Natural killer cell treated with Interleukin-12 subunit alpha and Interleukin-12 subunit beta and Interleukin-15 and Interleukin-18, amount 100 ng/mL, for 72 hours (primary cell): ENCODE measurements at places on chromosomes 6 and 20.

GRCh38 chr20:45028424-45029136 is 62.3 kb downstream of the STK4 start:
- peak overlapping the region; percentile 65 for H3K4me3 ChIP-seq
- H3K36me3 ChIP-seq, result peaks cover 39% of the 10 kb centered on the region
- peak overlapping the region; percentile 81 for H3K27ac ChIP-seq
- DNase-seq, result no peak
- H3K27me3 ChIP-seq, result no peaks in the 10 kb centered on the region

DNA sequence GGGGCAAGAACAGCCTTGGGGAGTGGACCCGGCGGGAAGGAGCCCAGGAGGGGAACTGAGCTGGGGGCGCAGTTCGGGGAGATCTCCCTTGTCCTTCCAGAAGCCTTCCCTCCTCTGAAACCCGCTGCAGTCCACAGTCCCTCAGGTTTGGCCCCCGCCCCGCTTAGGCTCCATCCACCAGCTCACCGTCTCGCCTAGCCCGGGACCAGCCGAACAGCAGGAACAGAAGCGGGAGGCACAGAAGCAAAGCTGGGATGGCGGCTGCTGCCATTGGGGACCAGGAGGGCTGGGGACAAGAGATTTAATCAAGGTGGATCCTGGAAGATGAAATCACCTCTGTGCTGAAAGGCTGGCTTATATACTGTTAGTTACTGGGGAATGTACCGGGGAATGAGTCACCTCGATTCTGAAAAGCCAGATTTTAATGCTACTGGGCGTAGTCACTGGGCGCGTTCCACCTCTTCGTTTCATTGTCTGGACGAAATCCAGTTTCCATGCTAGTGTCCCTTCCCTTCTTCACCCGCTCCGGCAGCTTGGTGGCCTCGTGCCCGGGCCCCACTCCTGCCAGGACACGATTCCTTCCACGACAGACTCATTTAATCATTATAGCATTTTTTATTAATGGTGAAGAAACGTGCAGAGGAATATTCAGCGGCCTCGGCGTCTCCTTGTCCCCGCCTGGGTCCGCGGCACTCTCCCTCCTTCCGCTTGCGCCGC is at the start of gene RAET1L:
Gene RAET1L, minus strand, starts transcription at position 332 of the 717 bp plus-strand sequence. Its CDS starts 61 bp downstream, at position 271.
- H3K27me3 ChIP-seq, result peaks cover 48% of the 10 kb centered on the region
- no peak for DNase-seq
- H3K36me3 ChIP-seq, result no peaks in the 10 kb centered on the region
- H3K4me1 ChIP-seq, result peaks cover 9% of the 10 kb centered on the region
- no peak within 1 kb of the TSS for H3K27ac ChIP-seq

- peaks cover 21% of the 10 kb centered on the region for H3K4me1 ChIP-seq
- no peak overlapping the region for H3K27ac ChIP-seq
- peak overlapping the region; percentile 24 for H3K4me3 ChIP-seq
- DNase-seq, result no peak
These were observed 280.6 kb downstream of the SLC35F1 start for GRCh38 chr6:118187568-118188164.

DNA sequence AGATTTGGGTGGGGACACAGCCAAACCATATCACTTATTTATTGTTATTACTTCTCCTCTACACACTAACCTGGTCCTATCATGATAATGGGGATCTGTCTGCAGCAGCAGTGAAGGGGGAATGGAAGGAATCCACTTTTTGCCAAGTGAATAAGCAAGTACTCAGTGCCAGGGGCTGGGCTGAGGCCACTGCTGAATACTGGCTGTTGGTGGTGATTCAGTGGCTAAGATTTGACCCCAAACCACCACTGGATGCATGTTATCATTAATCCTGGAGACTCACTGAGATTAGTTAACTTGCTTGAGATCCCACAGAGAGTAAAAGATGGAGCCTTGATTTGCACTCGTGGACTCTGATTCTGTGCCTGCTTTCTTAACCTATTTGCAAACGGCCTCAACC is 127.7 kb downstream of the TSHZ2 start:
- no peaks in the 10 kb centered on the region for H3K36me3 ChIP-seq
- no peak overlapping the region for H3K4me3 ChIP-seq
- DNase-seq, result no peak
- no peak overlapping the region for H3K27ac ChIP-seq

GRCh38 chr20:22942742-22943141 is 92.4 kb upstream of the SSTR4 start:
- no peak for DNase-seq
- peaks cover 19% of the 10 kb centered on the region for H3K27me3 ChIP-seq
- H3K4me3 ChIP-seq, result no peak overlapping the region
- H3K4me1 ChIP-seq, result no peaks in the 10 kb centered on the region

DNA sequence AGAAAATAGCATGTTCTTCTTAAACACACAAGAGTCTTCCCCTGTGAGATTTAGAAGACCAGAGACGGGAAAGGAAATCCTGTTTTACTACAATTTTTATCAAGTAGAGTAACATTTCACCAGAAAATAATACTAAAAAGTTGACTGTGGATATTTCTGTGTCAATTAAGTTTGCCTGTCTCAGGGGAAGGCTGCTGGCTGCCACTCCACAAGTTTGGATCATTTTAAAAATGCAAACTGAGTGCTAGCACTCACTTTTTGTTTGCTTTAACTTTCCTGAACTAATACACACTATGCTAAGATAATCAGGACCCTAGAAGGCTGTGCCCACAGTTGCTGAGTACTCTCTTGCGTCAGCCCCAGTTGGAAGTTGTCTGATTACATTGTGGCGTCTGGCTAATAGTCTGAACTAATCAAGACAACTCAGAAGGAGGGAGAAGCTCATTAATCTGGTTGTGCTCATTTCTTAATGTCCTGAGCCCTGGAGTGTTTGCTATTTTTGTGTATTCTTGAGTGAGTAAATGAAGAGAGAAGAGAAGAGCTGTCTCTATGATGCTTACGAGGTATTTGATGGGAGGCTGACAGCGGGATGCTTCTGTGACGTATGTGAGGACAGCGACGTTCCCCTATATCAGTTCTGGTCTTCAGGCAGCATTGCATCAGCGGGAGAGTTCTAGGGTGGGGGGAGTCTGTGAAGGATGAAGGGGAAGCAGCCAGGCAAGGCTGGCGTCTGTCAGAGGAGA is 664.2 kb downstream of the QKI start:
- H3K27ac ChIP-seq, result no peak overlapping the region
- H3K4me1 ChIP-seq, result peaks cover 14% of the 10 kb centered on the region
- no peak overlapping the region for H3K4me3 ChIP-seq
- no peak for DNase-seq
- peaks cover 9% of the 10 kb centered on the region for H3K27me3 ChIP-seq
- no peaks in the 10 kb centered on the region for H3K36me3 ChIP-seq

DNA sequence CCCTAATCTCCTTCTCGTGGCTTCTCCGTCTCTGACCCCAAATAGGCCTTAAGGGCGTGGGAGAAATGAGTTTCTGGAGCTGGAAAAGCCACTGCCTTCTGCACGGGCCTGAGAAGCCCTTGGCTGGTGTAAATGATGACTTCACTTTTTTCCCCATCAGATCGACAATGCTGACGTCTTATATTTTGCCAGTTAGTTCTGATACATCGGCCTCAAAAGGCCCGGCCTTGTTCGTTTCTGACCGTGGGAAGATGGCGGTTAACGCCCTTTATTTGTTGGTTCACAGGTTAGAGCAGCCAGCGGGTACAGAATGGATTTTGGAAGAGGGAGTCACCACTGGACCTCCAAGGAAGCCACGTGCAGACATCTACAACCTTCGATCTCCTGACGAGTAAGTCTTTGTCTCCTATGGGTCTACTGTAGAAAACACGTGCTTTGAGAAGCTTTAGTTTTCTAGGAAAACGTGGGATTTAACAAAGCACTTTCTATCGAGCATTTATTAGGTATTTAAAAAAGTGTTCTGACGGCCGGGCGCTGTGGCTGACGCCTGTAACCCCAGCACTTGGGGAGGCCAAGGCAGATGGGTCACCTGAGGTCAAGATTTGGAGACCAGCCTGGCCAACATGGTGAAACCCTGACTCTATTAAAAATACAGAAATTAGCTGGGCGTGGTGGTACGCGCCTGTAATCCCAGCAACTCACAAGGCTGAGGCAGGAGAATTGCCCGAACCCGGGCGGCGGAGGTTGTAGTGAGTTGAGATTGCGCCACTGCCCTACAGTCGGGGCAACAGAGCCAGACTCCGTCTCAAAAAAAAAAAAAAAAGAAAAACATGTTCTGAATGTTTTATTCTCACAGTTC is 1.2 kb upstream of the ZNFX1 start:
- no peak for DNase-seq
- no peaks in the 10 kb centered on the region for H3K27me3 ChIP-seq
- H3K4me3 ChIP-seq, result peak overlapping the region; percentile 99
- H3K36me3 ChIP-seq, result peaks cover 83% of the 10 kb centered on the region

DNA sequence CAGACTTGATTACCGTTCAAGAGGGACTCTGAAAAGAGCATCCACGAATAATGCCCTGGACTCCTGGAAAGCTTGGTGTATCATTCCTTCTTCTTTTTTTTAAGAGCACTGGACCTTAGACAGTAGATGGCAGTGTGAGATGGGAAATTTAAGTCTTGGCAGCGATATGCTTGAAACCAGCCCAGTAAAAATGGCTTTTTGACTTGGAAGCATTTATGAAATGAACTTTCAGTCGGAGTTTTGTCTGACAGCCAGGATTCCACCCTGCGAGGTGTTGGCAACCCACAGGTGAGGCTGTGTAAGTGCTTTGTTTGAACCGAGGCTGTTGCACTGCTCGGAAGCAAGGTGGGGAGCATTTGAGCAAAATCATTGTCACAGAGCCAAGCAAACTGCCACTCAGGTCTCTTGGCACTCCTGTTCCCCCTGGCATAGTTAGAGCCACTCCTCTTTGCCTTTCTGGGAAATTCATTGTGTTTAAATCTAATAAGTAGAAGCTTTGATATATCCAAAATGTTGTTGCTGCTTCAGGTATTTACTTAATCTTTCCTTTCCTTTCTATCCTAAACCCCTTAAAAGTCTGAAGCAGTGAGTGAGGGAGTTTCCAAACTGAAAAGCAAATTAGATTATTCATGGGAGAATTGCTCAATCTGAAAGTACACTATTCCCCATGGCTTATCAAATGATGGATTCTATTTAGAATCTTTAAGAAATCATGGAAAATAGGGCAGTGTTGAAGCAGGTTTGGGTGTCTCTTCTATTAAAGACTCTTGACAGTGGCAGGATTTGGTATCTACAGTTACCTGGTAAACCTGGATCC is 272.8 kb upstream of the SLC35B3 start:
- no peak overlapping the region for H3K27ac ChIP-seq
- no peak overlapping the region for H3K4me3 ChIP-seq
- DNase-seq, result no peak
- no peaks in the 10 kb centered on the region for H3K36me3 ChIP-seq
- no peaks in the 10 kb centered on the region for H3K4me1 ChIP-seq

GRCh38 chr20:34553366-34553867 is 5.1 kb upstream of the MAP1LC3A start:
- no peaks in the 10 kb centered on the region for H3K36me3 ChIP-seq
- DNase-seq, result no peak
- H3K27me3 ChIP-seq, result no peaks in the 10 kb centered on the region
- peaks cover 14% of the 10 kb centered on the region for H3K4me1 ChIP-seq
- H3K27ac ChIP-seq, result no peak overlapping the region
- H3K4me3 ChIP-seq, result no peak overlapping the region

GRCh38 chr20:64090165-64090564 is 6.0 kb upstream of the LKAAEAR1 start:
- H3K27ac ChIP-seq, result no peak overlapping the region
- peaks cover 9% of the 10 kb centered on the region for H3K27me3 ChIP-seq
- H3K36me3 ChIP-seq, result no peaks in the 10 kb centered on the region
- no peak overlapping the region for H3K4me3 ChIP-seq

DNA sequence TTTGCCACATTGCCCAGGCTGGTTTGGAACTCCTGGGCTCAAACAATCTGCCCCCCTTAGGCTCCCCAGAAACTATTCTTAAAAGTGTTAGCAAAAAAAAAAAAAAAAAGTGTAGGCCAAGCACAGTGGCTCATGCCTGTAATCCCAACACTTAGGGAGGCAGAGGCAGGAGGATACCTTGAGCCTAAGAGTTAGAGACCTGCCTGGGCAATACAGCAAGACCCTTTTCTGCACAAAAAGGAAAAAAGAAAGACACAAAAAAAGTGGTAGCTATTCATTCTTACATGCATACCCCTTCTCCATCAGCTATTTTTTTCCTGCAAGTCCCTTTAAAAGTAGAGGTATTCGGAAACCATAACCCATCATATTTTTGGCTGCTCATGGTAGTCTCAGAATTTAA is 3.2 kb upstream of the SRPK1 start:
- peaks cover 3% of the 10 kb centered on the region for H3K27me3 ChIP-seq
- no peak overlapping the region for H3K27ac ChIP-seq
- H3K4me1 ChIP-seq, result peaks cover 27% of the 10 kb centered on the region
- H3K36me3 ChIP-seq, result peaks cover 6% of the 10 kb centered on the region
- DNase-seq, result no peak
- no peak overlapping the region for H3K4me3 ChIP-seq

GRCh38 chr20:41038878-41039404 is 10.3 kb downstream of the TOP1 start:
- no peaks in the 10 kb centered on the region for H3K27me3 ChIP-seq
- peaks cover 4% of the 10 kb centered on the region for H3K36me3 ChIP-seq
- H3K27ac ChIP-seq, result no peak overlapping the region
- no peak overlapping the region for H3K4me3 ChIP-seq
- no peak for DNase-seq

DNA sequence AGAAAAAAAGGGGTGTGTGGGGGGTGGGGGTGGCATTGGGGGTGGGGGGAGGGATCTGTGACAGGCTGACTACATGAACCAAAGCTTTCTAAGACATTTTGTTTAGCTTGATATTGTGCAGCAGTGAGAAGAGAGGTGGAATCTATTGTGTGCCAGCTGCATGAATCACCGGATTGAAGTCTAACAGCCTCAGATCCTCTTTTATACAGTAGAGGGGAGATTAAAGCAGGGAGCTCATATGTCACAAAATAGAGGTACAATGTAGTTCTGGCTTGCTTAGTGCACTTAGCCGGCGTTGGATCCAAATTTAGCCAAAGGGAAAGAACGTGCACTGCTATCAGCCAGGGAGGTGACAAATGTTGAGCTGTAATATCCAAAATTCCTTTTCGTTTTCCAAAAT is 404.2 kb upstream of the CITED2 start:
- DNase-seq, result no peak
- H3K36me3 ChIP-seq, result no peaks in the 10 kb centered on the region
- H3K4me1 ChIP-seq, result no peaks in the 10 kb centered on the region
- H3K4me3 ChIP-seq, result no peak overlapping the region
- no peak overlapping the region for H3K27ac ChIP-seq
- H3K27me3 ChIP-seq, result peaks cover 21% of the 10 kb centered on the region

DNA sequence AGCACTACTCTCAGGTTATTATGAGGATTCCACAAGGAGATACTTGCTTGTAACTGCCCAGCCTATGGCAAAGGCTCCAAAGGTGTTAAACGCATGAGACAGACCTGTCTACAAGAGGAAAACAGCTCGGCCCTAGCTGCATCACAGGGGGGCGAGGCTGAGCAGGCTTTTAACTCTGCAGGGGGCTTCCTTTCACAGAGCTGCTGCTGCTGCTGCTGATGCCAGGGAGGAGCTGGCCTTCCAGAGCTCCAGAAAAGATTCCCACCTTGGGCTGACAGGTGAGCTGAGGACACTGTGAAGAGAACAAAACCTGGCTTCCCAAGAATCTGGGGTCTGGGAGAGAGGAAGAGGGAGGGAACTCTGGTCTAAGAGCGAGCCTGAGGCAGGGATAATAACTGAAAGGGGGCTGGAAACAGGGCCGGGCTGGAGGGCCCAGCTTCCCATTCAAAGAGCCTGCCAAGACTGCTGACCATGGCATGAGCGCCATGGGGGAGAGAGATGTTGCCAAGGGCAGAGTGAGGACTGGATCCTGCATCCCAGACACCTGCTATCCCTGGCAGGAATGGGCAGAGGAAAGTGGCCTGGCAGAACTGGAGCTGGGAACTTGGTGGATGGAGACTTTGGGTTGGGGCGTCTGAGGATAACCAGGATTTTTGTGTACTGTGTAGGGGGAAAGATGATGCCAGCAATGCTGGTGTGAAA is 211.1 kb upstream of the LRFN2 start:
- H3K4me1 ChIP-seq, result peaks cover 10% of the 10 kb centered on the region
- no peak for DNase-seq
- H3K27ac ChIP-seq, result no peak overlapping the region
- no peaks in the 10 kb centered on the region for H3K36me3 ChIP-seq
- H3K4me3 ChIP-seq, result no peak overlapping the region
